Naive thymus-derived CD8-positive, alpha-beta T cell (primary cell): ENCODE measurements at places on chromosomes 5 and 9.
A peak's percentile ranks its signal among the peaks of the same experiment; 100 is the strongest.

GRCh38 chr5:154078272-154078671, 39.5 kb downstream of the MFAP3 start:
- DNase-seq, result no peak

DNA sequence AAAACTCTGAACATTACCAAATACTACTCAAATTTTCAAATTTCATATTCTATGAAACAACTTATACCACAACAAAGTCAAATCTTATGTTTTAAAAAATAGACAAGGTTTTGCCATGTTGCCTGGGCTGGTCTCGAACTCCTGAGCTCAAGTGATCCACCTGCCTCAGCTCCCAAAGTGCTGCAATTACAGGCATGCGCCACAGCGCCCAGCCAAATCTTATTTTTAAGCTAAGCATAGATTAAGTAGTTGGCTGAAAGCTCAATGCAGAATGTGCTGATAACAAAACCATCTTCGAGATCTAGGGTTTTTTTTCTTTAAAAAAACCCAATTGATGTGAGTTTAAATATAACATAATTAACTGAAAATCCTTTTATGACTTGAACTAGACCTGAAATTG, 6.4 kb downstream of the LMBRD2 start:
- DNase-seq, result no peak

DNA sequence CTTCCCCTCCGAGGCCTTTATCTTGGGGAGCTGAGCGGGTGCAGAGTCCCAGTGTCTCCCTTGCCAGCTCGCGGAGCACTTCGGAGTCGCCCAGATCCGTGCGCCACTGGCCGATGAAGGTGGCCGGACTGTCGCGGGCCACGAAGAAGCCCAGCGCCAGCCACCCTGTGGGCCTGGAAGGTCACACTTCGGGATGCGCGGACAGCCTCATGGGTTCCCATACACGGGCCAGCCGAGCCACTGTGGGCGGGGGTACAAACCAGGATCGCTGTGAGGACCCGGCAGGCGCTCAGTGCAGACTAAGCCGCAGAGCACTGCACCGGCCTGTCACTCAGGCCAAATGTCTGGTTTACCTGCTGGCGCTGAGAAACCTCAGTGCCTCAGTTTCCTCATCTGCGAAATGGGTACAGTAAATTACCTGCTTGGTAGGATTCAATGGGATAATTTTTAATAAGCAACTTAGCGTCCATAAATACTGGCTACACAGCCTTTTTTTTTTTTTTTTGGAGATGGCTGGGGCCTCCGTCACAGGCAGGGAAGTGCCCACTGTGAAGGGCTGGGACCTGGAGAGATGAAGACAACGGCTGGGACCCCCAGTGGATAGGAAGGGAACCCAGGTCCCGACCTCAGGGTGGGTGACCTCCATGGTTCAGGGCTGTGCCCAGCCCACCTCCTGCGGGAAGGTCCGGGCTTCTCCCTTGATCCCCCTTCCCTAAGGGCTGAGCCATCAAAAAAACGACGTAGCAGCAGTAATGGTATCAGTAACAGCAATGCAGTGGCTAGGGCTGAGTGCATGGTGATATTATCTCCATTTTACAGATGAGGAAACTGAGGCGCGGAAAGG, 38.7 kb upstream of the CTSV start:
- DNase-seq, result no peak

DNA sequence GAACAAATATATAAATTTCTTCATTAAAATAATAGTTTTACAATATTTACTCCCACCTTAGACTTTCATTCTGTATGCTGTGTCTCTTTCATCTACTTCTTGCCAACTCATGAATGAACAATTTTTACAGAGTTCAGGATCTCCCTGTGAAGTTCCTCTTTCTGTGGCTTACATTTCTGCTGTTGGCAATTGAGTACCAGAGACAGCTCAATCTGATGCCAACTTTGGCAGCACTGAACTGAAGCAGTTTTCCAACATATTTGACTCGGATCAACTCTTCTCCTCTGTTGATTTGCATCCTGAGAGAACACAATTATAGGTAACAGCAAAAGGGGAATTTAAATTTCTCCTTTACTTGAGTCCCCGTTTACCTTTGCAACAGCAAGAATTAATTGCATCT, 1262.2 kb downstream of the EFNA5 start:
- no peak for DNase-seq

GRCh38 chr5:157842185-157842584, 16.8 kb downstream of the CLINT1 start:
- DNase-seq, result no peak

DNA sequence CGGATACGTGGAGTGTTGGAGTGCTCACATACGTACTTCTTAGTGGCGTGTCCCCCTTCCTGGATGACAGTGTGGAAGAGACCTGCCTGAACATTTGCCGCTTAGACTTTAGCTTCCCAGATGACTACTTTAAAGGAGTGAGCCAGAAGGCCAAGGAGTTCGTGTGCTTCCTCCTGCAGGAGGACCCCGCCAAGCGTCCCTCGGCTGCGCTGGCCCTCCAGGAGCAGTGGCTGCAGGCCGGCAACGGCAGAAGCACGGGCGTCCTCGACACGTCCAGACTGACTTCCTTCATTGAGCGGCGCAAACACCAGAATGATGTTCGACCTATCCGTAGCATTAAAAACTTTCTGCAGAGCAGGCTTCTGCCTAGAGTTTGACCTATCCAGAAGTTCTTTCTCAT, 73.5 kb upstream of the OTULINL start:
- no peak for DNase-seq

DNA sequence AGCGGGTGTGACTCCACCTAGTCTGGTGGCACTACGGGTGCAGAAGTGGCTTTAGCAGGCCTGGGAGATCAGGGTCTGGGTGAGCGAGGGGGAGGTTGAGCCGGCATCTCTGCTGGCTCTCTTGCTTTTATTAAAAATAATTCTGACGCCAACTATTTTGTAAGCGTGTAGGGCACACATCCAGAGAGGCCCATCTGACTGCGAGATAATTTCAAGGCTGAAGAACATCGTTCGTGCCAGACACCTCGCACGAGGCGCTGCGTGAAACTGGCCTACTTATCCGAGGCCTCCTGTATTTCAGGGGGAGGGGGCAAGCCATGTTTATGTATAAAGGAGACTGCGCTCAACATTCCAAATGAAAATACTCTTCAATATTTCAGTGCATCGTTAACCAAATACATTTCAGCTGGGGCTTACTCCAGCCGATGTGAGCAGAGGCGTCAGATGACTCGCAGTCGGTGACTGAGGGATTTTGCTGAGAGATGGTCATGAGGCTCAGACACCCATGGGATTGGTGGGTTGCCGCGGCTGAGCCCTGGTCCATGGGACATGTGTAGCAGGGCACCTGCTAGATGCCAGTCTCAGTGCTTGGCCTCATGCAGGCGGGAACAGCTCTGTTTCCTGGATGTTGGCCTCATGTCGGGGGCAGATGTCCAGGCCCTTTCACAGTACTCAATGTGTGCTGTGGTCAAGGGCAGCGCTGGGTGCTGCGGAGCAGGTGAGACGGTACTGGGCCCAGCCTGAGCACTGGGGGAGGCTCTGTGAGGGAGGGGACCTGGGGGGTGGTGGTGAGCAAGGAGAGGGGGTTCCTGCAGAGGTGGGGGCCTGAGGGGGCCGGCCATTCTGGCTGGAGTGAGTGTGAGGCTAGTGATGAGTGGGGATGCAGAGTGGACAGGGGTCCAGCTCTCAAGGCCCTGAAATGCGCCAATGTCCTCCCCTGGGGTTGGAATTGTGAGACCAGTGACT, 201.5 kb downstream of the DAB2IP start:
- no peak for DNase-seq

DNA sequence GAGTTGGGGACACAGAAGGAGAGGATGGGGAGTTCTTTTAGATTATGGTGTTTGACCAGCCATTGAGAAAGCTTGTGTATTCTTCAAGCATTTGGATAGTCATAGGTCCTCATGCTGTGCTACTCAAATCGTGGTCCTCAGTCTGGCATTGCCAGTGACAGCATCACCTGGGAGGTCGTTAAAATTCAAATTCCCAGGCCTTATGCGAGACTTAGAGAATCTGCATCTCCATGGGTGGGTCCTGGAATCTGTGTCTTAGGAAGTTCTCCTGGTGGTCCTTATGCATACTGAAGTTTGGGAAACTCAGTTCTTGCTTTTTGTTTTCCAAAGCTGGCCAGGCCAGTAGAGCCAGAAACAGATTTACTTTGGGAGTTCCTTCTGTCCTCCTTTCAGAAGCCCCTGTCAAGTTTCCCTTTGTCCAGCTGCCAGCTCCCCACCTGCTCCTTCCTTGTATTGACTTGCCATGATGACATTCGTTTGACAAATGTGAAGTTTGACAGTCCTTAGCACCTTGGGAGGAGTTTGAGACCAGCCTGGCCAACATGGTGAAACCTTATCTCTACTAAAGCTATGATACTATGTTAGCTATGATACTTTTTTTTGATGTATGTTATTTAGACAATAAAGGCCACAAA, 95.6 kb downstream of the PALM2AKAP2 start:
- no peak for DNase-seq

GRCh38 chr9:135165003-135165711, 77.7 kb downstream of the OLFM1 start:
- DNase-seq, result no peak

DNA sequence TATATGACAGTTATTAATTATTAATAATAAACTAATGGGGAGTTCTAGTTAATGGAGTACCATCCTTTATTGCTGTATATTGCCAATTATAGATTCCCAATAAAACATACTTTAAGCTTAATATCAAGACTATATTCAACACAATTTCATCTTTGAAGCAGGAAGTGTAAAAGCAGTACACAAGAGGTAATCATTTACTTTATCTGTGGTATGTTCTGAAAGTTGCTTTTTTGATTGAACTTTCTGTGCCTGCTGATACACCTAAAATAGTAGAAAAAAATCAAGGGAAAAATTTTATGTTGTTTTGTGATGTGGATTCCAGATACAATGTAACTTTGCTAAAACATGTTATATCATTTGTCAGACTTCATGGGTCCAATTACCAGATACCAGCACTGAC, 58.0 kb downstream of the ACO1 start:
- DNase-seq, result no peak

DNA sequence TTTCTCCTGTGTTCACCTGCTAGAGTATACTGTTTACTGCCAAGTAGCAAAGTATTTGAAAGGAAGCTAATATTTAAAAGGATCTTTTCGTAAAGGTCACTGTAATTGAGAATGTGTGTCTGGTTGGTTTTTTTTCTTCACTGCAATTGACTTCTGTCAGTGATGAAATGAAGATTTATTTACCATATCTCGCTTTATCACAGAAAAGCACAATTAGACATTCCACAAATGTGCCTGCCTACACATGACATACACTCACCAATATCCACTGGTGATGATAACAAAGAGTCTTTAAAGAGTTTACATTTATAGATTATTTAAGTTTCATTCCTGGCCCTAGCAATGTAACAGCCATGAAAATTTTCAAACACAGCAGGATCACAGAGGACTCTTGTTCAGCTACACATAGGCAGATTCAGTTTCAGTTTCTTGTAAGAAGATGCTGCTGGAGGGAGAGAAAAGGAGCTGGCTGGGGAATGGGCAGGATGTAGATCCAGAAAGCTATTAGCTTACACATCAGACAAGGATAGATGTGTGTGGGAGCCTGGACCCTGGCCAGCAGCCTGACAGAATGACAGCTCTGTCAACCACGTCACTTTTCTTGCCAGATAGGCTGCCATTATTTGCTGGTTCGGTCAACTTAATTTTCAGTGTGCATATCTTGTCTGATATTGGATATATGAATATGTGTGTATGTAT, 104.0 kb downstream of the GDNF start:
- DNase-seq, result no peak

GRCh38 chr5:157312492-157312891, 46.6 kb downstream of the CYFIP2 start:
- peak; percentile 59 for DNase-seq

DNA sequence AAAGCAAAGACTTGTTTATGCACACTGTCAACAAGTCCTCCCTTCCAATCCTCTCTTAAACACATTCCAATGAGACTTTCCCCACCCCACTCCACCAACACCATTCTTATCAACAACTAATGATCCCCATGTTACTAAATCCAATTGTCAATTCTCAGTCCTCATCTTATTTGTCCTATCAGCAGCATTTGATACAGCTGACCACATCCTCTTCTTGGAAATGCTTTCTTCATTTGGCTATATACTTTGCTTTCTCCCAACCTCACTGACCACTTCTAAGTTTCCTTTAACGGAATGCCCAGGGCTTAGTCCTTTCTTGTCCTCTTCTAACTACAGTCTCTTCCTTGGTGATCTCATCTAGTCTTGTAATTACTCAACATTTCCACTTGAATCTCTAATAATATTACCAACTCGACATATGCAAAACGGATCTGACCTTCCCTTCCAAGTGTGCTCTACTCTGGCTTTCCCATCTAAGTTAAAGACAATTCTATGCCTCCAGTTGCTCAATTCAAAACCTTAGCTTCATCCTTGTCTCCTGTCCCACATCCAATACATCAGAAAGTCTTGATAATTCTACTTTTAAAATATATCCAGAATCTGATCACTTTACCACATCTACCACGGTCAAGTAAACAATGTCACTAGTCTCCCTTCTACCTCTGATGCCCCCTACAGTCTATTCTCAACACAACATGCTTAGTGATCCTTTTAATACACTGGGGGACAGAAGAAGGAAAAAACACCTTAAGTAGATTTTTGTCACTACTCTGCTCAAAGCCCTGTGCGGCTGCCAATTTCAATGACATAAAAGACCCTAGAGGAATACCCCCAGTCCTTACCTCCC, 25.5 kb downstream of the AGTPBP1 start:
- no peak for DNase-seq

- no peak for DNase-seq
Measured at GRCh38 chr9:19757745-19758144, 31.1 kb downstream of the SLC24A2 start.

DNA sequence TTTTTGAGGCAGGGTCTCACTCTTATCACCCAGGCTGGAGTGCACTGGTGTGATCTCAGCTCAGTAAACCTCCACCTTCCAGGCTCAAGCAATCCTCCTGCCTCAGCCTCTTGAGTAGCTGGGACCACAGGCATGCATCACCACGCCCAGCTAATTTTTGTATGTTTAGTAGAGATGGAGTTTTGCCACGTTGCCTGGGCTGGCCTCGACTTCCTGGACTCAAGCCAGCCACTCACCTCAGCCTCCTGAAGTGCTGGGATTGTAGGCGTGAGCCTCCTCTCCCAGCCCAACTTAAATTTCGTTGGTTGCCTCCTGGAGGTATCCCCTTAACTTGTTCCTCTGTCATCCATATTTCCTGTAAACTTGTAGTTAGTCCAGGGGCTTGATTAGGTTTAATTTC, 47.2 kb downstream of the RAB24 start:
- DNase-seq, result no peak

GRCh38 chr5:179974946-179975712, 67.4 kb upstream of the TBC1D9B start:
- DNase-seq, result peak; percentile 27

DNA sequence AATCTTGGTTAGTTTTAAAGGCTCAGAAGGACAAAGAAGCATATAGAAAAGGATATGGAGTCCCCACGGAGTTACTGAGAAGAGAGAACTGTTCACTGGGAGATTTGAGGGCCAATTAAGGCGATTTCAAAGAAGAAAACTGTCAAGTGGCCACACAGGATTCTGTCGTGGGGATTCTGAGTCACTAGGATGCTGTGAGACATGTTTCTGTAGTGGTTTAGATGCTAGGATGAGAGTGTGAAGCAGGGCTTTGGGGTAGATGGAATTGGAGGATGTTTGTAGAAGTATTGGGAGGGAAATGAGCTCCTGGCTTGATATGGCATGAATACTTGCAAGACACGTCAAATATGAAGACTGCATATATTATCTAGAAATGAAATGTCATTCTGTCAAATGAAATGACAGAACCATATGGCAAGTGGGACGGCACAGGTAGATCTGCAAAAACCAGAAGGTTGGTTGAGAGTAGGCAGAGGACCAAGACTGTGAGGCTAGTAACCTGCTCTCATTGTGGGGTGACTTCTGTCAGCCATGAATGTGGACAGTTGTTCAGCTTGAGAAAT, 136.3 kb upstream of the SPRY4 start:
- DNase-seq, result no peak
